ENCODE measurements at places on chromosomes 7 and 10. TPM values are rescaled to one million over a fixed set of nuclear protein-coding genes. Genes with fewer than 3 reads are reported as not detected.

The RBP4 gene
- polyA plus RNA-seq: 2.9 TPM

The CCDC172 gene
- not detected for polyA plus RNA-seq

The CPA5 gene
- polyA plus RNA-seq: not detected

The FRMPD2 gene
- polyA plus RNA-seq: not detected

The CDNF gene
- polyA plus RNA-seq: 2.9 TPM

The KAT6B gene
- 25.1 TPM for polyA plus RNA-seq

The EVX1 gene
- polyA plus RNA-seq: not detected

The UCN3 gene
- polyA plus RNA-seq: not detected

The FAM241B gene
- polyA plus RNA-seq: 1.2 TPM

The CFAP70 gene
- 1.8 TPM for polyA plus RNA-seq

The VAX1 gene
- not detected for polyA plus RNA-seq

The GJC3 gene
- 0.42 TPM for polyA plus RNA-seq

The AGAP5 gene
- polyA plus RNA-seq: 5.6 TPM

The SFMBT2 gene
- polyA plus RNA-seq: 5.0 TPM

The IGF2BP3 gene
- polyA plus RNA-seq: 0.40 TPM

The BEND7 gene
- 22.6 TPM for polyA plus RNA-seq

The SEC61G gene
- polyA plus RNA-seq: 157 TPM

The OR9A2 gene
- not detected for polyA plus RNA-seq

The SEC23IP gene
- polyA plus RNA-seq: 37.1 TPM

The HMX3 gene
- not detected for polyA plus RNA-seq

The PPP1R9A gene
- polyA plus RNA-seq: 4.3 TPM

Measured in ovary (tissue), 10 donors.